ENCODE measurements at places on chromosomes 12 and 14.
A peak's percentile ranks its signal among the peaks of the same experiment; 100 is the strongest.

DNA sequence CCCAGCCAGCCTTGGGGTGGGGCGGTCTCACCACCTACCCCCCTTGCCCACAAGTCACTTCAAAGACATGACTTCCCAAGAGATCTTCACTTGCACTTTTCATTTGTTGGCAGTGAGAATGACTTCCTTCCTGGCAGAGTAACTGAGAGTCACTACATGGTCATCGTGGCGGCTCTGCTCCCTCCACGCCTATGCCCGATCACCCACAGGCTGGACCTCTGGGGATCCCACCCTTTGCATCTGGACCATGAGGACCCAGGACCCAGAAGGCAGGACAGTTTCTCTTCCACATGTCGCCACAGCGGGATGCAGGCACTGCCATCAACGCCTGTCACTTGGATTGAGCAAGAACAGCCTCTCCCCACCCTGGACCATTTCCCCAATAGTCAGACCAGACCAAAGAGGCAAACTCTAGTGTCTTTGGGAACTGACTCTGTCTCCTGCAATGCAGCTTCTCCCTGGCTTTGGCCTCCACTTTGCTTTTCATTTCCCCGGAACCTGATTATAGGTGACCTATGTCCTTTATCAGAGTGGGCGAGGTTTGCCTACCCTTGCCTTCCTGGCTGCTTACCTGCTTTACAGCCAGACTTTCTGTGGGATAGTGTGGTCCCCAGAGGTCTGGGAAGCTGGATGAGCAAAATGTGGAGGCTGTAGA, 3.6 kb downstream of the VDR start:
- no peak for DNase-seq

DNA sequence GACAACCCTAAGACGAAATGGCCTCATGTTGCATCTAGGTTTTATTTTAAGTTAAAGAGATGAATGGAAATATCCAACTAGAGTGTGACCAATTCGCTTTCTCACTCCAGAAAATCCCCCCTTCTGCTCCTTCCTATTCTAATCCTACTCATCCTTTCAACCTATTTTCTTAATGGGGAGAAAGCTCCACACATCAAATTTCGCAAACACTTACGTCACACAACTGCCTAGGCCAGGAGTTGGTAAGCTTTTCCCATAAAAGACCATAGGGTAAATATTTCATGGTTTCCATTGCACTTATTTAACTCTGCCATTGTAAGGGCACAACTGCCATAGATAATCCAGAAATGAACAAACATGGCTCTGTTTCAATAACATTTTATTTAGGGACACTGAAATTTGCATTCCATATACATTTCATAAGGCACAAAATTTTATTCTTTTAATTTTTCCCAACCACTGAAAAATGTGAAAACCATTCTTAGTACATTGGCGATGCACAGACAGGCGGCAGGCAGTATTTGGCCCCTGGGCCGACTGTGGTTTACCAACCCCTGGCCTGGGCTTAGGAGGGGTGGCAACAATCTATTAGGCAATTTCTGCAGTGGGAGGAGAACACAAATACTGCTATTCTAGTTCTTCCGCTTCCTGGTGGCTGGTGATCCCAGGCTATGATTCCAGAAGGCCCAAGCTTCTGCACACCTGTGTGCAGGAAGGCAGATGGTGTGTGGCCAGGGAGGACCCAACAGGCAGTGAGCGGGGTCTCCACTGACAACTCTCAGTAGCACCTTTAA, 67.2 kb upstream of the FOXN3 start:
- no peak for DNase-seq

DNA sequence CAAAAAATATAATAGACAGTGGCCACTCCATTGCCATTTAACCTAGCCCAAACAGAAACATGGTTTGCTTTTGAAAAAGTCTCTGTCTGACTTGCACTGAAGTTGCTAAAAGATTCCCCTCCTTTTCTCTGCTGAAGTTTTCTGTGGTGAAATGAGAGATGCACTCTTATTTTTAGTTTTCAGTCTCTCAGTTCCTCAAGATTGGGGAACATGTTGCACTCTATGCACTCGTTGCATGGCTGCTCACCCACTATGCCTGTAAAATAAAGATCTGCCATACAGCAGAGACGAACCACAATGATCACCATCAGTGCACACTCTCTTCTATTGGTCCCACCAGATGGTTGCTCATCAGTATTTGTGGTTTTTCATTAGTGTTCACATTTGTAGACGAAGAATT, 13.1 kb upstream of the DAAM1 start:
- no peak for DNase-seq

GRCh38 chr14:36672095-36672494, 10.4 kb downstream of the PAX9 start:
- no peak for DNase-seq

DNA sequence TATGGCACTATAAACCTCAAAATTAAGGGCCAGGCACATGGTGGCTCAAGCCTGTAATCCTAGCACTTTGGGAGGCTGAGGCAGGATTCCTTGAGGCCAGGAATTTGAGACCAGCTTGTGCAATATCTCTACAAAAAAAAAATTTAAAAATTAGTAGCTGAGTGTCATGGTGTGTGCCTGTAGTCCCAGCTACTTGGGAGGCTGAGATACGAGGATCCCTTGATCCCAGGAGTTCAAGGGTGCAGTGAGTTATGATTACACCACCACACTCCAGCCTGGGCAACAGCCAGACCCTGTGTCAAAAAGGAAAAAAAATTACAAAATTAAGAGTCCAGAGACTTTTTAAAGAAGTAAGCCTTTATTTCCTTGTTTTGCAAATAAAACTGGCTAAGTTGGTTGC, 1.8 kb upstream of the GCN1 start:
- no peak for DNase-seq

DNA sequence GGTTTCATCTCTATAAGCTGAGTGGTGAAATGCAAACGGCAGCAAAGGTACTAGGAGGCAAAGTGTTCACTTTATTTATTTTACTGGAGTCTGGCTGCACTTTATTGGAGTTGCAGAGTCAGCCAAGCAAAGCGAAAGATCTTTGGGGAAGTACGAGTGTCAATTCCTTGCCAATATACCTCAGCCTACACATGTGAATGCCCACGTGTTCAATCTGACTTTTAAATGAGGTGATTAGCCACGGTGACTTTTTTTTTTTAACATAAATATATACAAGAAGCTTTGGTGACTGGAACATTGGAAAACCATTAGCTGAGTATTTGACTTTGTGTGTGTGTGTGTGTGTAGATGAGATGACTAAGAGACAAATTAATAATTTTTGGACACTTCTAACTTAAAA, 178.8 kb downstream of the NTS start:
- no peak for DNase-seq

DNA sequence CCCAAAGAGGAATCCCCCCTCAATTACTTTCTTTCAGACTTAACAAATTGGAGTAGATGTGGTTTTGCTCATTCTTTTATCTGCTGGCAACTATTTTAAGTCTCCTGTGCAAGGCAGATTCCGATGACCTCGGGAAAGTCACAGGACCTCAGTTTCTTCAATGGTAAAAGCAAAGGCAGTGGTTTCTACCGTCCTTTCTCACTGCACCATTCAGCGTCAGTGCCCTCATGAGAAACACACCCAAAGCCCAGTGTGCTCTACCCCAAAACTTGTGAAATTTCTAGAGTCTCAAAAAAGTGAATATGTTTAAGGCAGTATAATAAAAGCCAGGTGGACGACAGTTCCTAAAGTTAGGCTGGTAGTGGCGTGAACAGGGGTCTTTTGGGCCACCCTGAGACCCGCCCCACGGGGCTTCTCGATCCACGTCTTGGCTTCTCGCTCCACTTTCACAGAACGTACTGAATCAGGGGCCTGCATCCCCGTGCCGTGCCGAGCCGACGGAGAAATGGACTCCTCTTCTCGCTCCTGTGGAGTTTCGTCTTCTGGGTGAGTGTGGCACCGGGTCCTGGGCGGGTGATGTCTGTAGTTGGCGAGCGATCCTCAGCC, 1.3 kb upstream of the ARHGAP5 start:
- no peak for DNase-seq

DNA sequence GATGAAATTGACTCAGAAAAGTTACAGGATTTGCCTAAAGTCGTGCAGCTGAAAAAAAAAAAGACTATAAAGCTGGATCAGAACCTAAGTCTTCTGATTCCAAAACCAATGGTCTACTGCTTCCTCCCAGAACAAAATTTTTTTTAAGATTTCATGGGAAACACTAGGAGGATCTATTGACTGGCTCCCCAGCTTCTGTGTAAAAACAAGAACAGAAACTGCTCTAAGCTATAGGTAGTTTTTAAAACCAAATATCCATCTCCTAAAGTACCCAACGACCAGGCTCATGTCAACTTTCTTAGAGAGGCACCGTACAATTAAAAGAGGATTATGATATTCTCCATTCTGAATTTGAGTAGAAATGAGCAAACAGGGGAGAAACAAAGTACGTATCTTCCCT, 9.4 kb downstream of the FMNL3 start:
- DNase-seq = no peak

DNA sequence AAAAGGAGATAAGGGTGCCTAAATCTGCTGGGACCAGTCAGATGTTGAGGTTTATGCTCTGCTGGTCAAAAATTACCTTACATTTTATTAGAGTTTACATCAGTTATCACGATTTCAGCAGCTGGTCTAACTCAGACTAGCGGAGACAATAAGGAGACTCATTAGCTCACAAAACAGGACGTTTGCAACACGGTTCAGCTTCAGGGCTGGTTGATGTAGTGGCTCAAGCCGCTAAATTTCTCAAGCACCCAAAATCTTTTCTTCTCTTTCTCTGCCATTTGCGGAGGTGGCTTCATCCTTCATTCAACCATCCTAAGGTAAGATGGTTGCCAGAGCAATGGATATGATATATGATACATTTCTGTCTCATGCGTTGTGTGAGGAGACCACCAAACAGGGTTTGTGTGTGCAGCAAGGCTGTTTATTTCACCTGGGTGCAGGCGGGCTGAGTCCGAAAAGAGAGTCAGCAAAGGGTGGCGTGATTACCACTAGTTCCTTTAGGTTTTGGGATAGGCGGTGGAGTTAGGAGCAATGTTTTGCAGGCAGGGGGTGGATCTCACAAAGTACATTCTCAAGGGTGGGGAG, 30.3 kb upstream of the CLIP1 start:
- no peak for DNase-seq

DNA sequence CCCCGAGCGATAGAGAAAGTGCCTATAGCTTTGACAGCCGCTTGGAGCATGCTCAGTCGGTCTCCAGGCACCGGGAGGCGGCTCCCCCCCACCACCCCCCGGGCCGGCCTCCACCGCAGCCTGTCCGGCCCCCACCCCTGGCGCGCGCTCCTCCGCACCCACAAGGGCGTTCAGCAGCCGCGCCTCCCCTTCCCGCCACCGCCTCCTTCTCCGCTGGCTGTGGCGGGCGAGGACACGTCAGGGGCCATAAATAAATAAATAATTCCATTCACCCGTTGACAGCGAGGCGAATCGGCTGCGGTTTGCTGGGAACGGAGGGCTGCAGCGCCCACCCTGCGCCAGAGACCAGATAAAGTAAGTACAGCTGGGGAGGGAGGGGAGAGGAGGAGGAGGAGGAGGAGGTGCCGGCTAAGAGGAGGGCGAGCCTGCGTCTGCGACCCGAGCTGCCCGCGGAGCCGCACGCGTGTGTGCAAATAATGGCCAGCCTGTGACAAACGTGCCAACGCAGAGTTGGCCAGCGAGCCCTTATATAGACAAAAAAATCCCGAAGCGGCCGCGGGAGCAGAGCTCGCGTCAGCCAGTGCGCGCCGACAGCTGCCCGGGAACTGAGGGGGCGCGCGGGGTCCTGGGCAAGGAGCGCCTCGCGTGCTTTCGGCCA, at the start of gene SLC16A7:
SLC16A7 (plus strand) TSS at position 147 of the 658 bp plus-strand sequence. CDS start 108,773 bp downstream, outside the sequence.
- peak; percentile 64 for DNase-seq

DNA sequence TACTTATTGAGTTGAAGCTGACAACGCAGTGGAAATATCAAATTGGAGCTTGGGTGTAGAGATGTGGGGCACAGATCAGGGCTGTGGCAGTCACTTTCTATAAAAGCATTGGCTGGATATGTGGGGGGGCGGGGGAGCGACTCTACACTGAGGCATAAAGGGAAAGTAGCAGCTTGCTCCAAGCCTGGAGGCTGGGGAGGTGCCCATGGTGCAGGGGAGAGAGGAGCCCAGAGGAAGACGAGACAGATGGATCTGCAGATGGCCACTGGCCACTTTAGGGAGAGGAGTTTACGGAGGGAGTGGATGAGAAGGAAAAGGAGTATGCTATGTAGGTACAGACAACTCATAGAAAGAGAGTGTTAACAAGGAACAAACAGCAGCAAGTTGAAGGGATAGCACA, 13.5 kb upstream of the NGB start:
- DNase-seq = no peak

GRCh38 chr12:111361717-111362576, 6.9 kb downstream of the PHETA1 start:
- no peak for DNase-seq

- DNase-seq = no peak
Measured at GRCh38 chr12:54765652-54766051, 88.7 kb upstream of the MUCL1 start.

DNA sequence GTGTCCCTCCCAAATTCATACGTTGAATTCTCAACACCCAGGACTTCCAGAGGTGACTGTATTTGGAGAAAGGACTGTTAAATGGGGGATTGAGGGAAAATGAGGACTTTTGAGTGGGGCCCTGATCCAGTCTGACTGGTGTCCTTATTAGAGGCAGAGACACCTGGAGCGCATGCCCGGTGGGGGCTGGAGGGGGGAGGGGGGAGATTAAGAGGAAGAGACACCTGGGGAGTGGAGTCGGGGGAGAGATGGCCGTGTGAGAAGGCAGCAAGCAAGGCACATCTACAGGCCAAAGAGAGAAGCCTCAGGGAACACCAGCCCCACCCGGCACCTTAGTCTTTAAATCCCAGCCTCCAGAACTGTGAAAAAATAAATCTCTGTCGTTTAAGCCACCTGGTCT, 209.7 kb downstream of the SLC41A2 start:
- no peak for DNase-seq

GRCh38 chr14:35384455-35385041, 20.0 kb downstream of the NFKBIA start:
- DNase-seq = no peak

- no peak for DNase-seq
Measured at GRCh38 chr12:65430006-65430405, 151.5 kb downstream of the MSRB3 start.

GRCh38 chr14:47539031-47539461, 136.4 kb downstream of the MDGA2 start:
- no peak for DNase-seq

- no peak for DNase-seq
Measured at GRCh38 chr14:42565556-42565955, 958.9 kb downstream of the LRFN5 start.

DNA sequence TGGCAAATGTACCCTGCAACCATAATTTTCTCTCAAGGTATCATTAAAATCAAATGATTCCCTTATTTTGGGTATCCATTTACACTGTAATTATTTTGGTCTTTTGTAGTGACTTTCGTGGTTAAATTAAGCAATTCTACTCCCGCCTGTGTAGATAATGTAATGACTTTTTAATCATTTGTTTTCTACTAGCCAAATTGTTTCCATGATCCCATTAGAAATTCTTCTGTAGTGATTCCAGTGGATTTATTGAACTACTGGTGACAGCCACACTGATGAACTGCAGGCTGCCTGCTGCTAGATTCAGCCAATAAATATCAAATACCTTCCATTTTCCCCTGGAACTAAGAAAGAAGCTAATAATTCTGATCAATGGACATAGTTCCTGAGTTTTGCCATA, 96.0 kb downstream of the WIF1 start:
- no peak for DNase-seq

GRCh38 chr12:76085520-76085868, 1.0 kb upstream of the NAP1L1 start:
- no peak for DNase-seq

GRCh38 chr14:59186306-59186705, 2.2 kb upstream of the DAAM1 start:
- DNase-seq = no peak

GRCh38 chr12:120741476-120742421, 16.1 kb downstream of the ACADS start:
- no peak for DNase-seq

Measured in stimulated activated CD8-positive, alpha-beta memory T cell treated with anti-CD3 and anti-CD28 coated beads, Interleukin-15, amount 100 ng/mL, for 1 hour (primary cell).